ENCODE measurements at places on chromosomes 12 and 14.

DNA sequence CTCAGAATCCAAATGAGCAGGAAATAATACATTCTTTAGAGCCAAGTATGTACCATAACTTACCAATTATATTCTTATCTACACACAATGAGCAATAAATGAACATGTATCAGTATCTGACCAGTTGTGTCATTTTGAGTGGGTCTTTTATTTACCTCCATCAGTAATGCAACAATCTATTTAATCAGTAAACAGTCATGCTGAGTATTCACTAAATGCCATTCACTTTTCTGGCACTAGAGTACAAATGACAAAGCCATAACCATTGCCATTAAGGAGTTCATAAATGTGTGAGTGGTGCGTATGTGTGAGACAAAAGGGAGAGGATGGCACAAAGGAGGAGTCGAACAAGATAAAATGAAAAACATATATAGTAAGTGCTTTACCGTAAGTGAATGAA, 1.5 kb upstream of the STRAP start:
- no peak for DNase-seq

DNA sequence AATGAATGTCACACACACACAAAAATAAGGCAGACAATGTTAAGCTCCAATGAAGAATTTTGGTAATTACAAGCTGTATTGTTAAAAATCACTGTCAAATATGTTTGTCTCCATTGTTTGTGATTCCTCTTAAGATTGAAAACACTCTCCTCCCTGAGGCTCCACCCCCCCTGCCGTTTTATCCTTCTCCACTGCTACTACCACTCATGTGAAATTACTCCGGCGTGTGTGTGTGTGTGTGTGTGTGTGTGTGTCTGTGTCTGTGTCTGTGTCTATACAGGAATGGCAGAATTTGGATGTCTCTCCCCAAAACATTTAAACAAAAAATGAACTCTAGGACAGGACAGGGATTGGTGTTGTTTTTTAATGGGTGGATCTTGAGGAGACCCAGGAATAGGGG, 365.1 kb upstream of the DIO2 start:
- DNase-seq = no peak

- no peak for DNase-seq
Observed at GRCh38 chr14:92601131-92601710, 87.6 kb downstream of the RIN3 start.

GRCh38 chr12:28742791-28743190, 406.3 kb upstream of the FAR2 start:
- no peak for DNase-seq

DNA sequence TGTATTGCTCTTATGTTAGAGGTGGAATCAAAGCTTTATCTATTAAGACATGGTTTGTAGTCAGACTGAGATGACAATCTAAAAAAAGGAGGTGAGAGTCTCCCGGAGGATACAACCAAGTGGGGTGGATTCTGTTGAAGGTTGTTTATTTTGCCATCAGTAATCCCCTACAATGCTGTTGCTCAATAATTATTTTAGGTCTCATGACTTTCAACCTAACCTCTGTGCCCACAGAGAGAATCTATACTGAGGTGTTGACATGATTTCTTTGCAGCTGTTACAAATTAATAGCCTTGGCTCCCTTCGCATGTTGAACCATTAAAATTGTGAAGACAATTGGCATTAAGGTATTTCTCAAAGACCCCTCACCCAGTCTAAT, 28.7 kb upstream of the FOS start:
- no peak for DNase-seq

DNA sequence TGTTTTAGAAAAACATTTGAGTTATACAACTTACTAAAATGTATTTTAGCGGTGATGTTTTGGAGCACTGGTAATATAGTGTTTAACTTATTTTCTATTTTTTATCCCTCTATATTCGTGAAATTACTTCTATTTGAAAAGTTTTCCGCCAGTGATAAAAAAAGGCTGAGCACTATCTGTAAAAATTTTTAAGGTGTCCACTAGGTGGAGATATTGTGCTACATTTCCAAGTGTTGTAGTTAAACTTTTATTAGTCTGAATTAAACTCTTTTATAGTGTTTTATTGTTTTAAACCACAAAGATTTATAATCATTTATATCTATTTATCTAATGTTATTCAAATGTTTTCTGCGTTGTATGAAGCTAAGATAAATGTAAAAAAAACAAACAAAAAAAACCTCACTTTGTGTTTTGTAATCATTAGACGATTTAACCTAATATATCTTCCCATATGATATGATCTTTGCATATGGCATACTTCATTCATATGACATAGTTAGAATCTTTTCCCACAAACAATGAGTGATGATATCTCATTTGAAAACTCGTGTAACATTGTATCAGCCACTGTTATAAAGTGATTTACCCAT, 11.8 kb downstream of the ALG10B start:
- peak; percentile 19 for DNase-seq

DNA sequence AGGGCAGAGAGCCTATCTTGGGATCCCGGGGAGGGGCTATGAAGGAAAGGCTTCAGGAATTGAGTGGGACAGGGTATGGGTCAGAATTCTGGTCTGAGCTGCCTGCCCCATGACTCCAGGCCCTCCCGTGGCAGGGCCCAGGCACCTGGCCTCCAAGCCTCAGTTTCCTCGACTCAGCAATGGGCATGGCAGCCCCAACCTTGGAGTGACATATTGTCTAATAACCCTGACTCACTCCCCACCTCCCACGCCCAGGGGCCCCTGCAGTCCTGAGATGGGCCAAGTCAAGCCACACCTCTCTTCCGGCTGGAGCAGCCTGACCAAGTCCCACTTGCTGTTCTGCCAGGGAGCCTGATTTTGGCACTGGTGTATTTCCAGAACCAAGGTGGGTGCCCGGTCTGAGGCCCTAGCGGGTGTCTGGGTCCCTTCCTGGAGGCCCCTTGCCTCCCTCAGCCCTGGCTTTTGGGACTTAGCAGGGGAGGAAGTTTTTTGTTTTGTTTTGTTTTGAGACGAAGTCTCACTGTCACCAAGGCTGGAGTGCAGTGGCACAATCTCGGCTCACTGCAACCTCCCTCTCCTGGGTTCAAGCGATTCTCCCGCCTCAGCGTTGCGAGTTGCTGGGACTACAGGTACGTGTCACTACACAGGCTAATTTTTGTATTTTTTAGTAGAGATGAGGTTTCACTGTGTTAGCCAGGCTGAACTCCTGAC, 40.3 kb upstream of the RCOR1 start:
- no peak for DNase-seq

Measured in right renal pelvis (tissue), 4 donors.